ENCODE measurements at places on chromosomes 12 and 14.

DNA sequence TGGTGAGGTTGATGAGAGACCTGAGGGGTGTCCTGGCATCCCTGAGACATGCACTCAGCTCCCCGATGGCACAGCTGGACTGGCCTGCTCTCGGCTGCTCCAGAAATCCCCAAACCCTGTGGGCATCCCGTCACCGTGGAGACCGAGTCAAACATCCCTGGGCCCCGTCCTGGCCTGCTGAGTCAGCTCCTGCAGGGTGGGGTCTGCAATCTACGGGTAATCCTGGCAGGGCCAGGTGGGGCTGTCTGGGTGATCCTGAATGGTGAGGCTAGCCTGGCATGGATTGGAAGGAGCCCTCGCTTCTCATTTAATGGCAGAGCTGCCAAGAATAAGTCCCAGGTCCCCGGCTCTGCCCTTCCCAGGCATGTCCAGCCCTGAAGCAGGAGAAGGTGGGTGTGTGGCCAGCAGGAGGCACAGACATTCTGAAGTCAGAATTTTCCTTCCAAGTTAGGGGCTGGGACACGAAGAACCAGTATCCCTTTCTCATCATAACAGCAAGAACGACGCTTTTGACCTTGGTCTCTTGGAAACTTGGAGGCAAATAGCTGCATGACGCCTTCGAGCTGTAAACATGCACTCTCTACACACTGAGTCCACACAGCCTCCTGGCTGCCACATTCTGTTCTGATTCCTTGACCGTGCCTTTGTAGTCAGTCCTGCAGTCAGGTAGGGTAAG, 17.7 kb upstream of the SERPINA4 start:
- DNase-seq = no peak

DNA sequence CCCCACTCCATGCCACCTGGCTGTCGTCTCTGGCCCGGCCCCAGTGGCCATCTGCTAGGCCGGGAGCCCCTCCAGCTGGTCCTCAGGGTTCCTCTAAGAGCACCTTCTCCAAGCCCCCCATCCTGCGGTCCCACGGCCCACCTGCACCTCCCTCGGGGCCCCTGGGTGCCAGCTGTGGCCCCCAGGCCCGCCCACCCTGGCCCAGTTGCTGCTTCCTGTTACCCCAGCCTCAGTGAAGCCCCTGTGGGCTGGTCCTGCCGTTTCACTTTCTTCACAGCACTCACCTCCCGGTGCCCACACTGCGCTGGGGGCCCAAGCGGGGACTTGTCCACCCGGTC, 27.6 kb upstream of the NUDT14 start:
- DNase-seq = no peak

- no peak for DNase-seq
Observed at GRCh38 chr12:661720-662486, 1.3 kb downstream of the NINJ2 start.

DNA sequence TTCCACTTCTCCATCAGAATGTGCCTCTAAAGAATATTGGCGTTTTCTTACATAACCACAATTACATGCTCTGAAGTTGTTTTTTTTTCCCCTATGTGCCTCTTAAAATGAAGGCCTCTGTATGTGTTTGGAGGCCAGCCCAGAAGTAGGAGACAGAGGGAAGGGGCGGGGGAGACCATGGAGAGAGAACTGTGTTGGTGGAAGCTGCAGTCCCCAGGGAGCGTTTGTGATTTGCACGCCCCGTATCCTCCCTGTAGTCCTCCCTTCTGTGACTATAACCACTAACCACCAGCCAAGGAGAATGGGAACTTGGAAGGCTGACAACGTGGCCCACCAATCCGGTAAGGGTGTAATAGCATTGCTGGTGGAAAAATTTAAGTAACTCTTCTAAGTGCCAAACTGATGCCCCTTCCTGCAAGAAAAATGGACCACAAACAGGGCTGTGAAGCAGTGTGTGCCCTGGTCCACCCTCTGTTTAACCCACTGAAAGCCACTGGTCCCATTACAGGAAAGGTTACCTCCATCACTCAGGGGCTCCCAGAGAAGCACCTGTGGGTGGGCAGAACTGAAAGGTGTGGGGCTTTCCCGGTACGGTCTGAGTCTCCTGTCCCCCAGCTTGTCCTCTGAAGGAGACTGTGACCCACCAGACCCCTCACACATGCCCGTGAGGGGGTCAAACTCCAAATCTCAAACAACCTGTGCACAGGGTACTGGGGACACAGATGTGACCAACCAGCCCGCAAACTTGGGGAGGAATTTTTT, 36.8 kb downstream of the CCDC88C start:
- DNase-seq = no peak

DNA sequence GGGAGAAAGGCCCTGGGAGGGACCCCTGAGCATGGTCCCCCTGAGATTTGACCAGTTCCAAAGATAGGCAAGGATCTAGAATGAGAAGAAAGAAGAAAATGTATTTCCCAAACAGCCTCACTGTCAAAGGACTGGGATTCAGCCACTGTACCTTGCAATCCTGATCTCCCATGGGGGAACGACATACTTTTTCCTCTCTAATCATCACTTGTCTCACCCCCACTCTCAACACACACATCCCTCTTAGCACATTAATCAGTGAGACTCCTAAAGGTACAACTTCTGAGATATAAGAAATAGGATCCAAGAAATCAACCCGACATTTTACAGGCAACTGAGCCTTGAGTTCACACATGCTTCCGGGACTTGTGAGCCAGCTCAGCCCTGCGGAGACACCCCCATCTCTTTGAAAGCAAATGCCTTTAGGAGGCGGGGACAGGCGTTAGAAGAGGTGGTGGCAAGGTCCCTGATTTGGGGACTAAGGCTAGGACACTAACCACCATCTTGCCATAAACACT, 1.4 kb downstream of the MAP3K9 start:
- peak; percentile 73 for DNase-seq

DNA sequence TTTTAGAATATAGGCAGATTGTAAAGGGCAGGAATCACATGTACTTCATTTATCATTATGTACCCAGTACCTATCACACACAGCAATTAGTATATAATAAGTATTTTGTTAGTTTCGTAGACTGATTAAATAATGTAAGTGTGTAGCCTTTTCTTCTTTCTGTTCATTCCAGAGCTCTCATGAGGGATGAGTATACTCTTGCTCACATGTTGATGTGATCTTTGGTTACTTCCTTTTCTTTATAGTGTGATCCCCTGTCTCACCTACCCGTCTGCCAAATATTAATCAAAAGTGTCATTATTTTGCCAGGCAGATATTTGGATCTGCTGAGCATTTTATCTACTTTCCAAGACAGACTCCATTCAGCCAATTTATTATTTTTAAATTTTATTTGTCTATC, 156.1 kb downstream of the PCNX1 start:
- DNase-seq = no peak

DNA sequence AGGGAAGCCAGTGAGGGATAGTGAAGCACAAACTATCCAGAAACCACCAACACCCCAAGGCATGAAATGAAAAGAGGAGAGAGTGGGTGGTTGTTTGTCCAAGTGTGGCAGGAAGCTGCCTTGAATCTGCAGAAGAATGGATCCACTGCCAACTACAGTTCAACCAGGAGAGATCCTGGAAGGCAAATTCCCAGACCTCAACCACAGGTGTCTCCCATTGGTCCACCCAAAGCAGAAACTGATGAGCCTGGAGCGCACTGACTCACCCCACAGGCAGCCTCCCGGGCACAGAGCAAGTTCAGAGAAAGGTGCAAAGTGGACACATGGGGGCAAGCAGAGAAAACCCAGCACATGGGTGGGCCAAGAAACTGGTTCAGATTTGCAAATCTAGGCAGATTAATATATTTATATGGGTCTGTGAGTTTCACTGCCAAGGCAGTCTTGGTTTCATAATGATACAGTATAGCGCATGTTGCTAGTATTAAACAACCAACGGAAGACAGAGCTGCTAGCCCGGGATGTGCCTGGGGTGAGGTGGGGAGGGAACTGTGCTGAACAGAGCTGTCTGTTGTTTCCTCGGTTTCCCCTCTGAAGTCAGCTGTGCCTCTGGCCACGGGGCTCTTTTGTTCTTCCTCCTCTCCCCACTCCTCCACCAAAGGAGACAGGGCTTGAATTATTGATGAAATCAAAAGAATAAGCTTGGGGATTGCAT, 416.2 kb upstream of the CCDC196 start:
- DNase-seq = no peak

DNA sequence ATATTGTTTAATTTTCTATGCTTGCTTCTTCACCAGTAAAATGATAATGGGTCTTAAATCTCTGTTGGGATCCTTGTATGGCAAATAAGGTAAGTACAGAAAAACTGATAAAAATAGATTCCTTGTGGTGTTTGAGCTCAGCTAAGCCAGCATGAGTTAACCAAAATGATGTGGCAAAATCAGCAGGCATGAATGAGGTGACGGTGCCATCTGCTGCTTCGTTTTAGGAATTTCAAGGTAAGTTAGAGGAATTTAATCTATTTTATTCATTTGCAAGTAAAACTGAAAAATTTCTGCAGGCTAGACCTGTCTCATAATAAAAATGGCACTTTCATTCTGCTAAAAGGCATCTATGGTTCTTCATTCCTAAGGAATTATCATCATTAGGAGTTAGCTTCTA, 10.0 kb upstream of the CLEC7A start:
- DNase-seq = peak; percentile 54

DNA sequence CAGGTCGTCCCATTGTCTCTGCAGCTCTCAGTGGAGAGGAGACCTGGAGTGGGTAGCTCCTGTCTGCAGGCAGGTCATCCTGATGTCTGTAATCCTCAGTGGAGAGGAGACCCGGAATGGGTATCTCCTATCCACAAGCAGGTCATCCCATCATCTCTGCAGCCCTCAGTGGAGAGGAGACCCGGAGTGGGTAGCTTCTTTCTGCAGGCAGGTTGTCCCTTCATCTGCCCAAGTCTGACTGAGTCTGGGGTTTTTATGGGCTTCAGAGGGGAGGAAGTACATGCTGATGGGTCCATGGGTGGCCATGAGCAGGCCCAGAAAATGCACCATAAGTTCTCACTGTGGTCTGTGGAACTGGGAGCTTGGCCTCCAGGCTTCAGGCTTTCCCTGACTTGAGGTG, 28.9 kb upstream of the PAPLN start:
- no peak for DNase-seq

DNA sequence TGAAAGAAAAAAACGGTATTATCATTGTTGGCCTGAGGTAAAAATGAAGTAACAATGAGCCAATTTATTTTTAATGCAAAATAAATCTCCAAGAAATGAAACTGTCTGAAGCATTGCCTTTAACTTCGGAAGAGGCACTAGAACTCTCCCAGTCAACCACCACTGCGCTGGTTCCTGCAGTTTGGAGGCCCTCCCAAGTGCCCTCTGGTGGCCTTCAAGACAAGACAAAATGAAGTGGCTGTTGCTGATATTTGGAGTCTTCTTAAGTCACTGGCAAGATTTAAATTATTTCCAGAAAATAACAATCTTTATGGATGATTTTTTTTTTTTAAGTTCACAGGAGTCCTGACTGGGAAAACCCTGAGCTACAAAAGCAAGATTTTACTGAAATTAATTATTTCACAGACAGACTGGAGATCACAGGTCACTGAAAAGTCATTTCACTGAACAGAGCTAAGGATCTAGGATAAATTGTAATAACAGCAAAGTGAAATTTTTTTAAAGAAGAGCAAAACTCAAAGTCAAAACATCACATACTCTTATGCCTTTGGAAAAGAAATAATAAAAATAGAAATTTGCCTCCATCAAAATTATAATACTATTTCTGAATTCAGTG, 58.2 kb downstream of the DICER1 start:
- DNase-seq = peak; percentile 42

DNA sequence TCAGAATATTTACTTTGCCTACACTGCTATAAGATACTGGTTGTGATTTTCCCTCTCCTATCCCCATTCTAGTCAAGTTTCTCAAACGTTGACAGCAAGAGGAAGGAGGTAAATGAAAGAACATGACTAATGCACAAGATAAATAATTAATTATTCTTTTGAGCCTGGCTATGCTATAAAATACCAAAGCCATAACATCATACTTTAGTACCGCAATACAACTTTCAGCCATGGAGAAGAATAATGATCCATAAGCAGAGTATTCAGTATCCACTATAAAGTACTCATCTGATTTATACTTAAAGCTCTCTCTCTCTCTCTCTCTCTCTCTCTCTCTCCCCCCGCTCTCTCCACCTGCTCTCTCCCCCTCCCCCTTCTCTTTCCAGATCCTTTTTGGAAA, 41.3 kb downstream of the TDG start:
- DNase-seq = no peak

DNA sequence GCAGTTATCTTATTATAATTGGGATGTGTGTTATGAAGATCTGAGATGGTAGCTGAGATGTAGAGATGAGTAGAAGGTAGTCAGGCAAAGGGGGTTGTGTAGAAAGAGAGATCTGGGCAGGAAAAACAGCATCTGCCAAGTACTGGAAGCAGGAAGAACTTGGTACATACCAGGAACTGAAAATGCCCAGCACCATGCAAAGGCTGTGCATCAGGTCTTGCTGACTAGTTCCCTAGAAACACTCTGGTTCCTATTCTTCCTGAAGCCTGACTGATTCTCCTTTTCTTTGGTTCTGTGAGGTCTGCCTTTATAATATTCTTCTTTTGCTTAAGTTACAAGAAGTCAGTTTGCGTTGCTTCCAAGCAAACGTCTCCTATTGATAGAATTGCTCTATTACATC, 6.7 kb upstream of the NFATC4 start:
- DNase-seq = no peak

DNA sequence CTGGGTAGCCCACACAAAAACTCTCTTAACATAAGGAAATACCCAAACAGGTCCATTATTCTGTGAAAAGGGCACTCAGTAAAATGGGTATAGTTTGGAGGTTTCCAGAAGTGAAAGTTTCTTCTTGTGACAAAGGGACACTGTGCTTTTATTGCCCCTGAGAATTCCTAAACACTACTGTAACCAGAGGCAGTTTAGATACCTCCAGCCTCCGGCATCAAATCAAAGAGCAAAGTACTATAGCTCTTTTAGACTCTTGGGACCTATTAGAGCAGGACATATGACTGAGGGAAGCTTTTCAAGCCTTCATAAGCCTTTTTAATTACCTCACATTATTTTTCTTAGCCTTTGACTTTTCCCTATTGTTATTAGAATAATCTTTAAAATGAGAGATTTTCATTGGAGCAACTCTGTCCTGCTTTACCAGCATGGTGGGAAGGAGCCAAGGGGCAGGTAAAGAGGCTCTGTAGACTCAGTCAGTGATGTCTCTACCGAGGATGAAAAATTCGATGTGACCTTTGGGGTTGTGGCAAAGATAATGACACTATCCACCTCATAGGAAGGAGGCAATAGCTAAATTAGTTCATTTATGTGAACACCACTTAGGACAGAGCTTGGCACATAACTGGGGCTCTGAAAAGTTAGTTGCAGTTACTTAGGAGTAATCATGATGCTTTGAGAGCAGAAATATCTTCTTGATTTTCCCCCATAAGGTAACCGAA, 85.1 kb downstream of the IFNG start:
- DNase-seq = no peak

DNA sequence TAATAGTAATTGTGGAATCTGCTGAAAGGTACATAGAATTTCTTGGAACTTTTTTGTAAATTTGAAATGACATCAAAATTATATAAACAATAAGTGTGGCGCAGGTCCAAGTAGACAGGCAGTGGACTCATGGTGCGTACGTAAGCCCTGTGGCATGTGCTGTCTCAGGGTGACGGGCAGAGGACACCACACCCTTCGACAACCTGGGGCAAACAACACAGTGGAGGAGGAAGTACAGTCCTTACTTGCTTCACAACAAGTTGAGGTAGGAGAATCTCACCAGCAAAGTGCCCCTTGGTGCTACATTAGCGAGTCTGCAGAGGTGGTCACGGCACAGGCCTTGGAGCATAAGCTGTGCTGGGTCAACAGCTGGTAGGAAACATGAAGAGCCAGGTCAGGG, 180.9 kb downstream of the AEBP2 start:
- DNase-seq = no peak

- no peak for DNase-seq
Observed at GRCh38 chr14:97274626-97275025, 477.4 kb downstream of the VRK1 start.

All from stimulated activated CD4-positive, alpha-beta T cell treated with anti-CD3 and anti-CD28 coated beads, Interleukin-15, amount 100 ng/mL, for 24 hours (primary cell).